ENCODE measurements at places on chromosomes 6 and 20.
A peak's percentile ranks its signal among the peaks of the same experiment; 100 is the strongest.

GRCh38 chr20:32536851-32537656 lies 48.1 kb downstream of the NOL4L start:
- peak; percentile 42 for DNase-seq

- DNase-seq = no peak
Observed at GRCh38 chr20:49886571-49887213, 28.6 kb downstream of the SPATA2 start.

GRCh38 chr6:67971812-67972211 lies 663.3 kb upstream of the ADGRB3 start:
- DNase-seq = no peak

DNA sequence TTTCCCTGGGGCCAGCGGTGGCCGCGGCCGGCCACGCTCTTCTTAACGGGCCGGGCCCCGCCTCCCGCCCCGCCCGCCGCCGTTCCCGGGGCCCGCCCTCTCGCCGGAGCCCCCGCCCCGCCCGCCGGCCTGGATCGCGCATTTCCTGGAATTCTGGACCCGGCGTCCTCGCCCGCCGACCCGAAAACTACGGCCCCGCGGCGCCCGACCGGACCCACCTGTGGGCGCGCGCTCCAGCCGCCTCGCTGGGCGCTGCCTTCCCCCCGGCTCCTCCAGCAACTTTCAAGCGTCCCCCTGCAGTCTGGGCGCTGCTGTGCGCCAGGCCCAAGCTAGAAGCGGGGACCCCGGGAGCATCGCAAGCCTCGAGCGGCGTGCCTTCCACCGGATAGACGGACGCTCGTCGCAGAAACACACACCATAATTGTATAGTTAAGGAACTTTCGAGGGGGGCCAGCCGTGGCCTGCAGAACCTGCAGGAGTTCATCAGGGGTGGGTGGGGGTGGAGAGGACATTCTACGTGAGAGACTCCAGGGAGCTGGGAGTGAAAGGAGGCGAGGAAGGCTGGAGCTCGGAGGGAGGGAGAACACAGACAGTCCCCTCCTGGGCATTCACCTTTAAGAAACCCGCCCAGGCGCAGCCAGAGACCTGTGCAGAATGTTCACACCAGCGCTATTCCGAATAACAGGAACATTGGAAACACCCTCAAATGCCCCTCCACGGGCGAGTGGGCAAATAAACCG lies at the start of gene ADA:
Gene ADA (minus strand): TSS at position 16 of the 740 bp plus-strand sequence. CDS start 92 bp downstream, outside the sequence.
- DNase-seq = peak; percentile 14

- peak; percentile 99 for DNase-seq
Observed at GRCh38 chr6:41182069-41183034, 18.6 kb downstream of the TREML2 start.

GRCh38 chr6:158772851-158773371 lies 46.3 kb downstream of the EZR start:
- DNase-seq = no peak

DNA sequence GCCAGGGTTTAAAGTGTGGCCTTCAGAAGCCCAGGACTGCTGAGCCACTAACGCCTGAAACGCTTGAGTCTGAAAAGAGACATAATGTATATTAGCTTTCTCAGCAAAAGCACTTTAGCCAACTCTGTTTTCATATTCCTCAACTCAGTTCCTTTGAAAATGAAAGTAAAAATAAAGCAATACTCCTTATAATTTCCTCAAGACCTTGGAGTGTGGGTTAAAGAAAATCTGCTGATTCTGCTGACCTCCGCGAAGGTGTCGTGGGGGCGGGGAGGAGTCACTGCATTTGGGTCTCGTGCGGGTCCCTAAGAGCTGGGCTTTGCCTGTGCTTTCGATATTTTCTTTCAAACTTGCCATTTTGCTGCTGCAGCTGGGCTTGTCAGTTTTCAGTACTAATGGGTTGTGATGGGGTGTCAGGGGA lies 142.2 kb upstream of the ARID1B start:
- no peak for DNase-seq

DNA sequence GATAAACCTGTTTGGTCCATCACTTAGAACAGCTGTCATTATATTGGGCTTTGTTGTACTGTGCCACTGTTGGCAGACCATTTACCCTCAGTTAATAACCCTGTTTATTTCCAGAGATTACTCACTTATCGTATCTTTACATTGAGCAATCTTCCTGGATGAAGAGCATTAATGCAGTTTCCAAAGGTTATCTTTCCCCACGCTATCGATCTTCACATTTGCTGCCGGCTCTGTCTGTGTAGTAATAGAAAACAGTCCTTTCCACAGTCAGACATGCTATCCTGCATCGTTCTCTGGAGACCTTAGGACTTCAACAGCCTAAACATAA lies 27.4 kb downstream of the GHRH start:
- no peak for DNase-seq

DNA sequence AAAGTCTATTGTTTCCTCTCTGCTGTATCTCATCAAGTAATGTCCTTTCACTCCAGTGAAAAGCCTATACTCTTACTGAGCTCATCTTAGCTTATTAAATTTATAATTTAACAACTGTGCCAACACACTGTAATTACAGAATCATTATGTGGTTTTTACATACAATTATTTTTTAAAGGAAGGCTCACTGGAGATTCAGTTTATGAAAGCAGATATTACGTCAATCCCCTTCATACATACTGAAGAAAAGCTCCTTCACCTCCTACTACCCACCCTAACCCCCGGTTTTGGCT lies 28.1 kb downstream of the ARHGAP18 start:
- DNase-seq = no peak

GRCh38 chr20:24138951-24139350 lies 150.4 kb upstream of the GGTLC1 start:
- DNase-seq = no peak

DNA sequence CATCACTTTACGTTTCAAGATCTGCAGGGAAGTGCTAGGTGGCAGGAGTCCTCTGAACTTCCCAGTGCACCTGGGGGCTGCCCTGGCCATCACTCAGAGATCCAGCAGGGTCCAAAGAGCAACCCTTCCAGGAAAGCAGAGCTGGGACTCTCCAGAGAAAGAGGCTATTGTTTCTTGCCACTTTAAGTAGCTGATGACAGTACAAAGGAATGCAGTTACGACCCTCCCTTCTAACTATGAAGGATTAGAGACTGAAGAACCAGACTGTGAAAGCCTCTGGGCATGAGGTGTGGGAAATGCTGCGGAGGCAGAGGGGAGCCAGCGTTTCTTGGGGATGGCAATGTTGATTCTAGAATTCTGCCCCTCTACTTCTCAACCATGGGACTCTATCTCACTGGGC lies 189.1 kb upstream of the SUPT3H start:
- DNase-seq = no peak

- DNase-seq = peak; percentile 18
Observed at GRCh38 chr20:1663917-1664316, 6.3 kb upstream of the SIRPG start.

DNA sequence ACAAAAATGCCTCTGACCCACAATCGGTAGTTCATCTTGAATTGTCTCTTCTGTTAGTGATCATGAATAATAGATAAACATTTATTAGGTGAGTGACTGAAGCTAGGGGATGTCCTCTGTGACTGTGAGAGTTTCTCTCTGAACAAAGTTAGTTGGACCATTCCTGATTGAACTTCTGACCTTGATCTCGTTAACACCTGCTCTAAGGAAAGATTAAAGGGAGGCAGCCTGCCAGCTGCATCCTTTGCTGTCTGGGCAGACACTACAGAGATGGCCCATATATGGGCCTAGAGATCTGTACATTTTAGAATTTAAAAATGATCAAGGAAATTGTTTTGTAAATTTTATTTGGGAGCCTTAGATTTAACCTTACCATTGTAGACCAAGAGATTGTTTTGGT lies 27.3 kb downstream of the MAPK14 start:
- no peak for DNase-seq

DNA sequence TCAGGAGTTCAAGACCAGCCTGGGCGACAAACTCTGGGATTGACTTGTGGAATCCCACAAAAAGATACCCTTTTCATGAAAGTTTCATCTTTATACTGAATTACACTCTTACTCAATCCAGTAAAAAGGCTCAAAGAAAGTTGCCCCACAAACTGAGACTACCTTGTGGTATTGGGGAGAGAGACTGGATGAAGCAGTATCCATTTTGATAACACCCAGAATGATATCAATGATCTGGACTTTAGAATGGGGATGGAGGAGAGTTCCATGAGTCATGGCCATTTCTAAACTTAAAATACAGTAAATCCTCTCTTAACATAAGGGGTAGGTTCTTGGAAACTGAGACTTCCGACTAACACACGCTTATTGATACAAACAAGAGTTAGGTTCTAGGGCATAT lies 4.7 kb downstream of the STAU1 start:
- no peak for DNase-seq

- DNase-seq = peak; percentile 64
Observed at GRCh38 chr20:19566226-19566945, 191.7 kb upstream of the RIN2 start.

DNA sequence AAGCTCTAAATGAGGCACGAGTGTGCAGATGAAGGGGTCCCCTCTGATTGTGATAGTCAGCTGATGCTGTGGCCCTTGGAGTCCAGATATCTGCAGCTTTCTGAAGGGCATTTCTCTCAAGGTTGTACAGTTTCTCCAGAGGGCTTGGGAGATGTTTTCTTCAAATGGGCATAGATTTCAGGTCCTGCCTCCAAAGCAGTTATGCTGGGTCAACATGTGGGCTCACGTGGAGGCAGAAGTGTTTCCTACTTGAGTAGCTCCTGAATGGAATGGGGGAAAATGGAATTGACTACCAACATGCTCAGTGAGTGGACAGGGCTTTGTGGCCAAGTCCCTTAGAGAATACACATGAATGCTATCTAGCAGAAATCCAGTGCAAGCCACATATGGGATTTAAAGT lies 360.7 kb downstream of the SAMD5 start:
- DNase-seq = no peak

DNA sequence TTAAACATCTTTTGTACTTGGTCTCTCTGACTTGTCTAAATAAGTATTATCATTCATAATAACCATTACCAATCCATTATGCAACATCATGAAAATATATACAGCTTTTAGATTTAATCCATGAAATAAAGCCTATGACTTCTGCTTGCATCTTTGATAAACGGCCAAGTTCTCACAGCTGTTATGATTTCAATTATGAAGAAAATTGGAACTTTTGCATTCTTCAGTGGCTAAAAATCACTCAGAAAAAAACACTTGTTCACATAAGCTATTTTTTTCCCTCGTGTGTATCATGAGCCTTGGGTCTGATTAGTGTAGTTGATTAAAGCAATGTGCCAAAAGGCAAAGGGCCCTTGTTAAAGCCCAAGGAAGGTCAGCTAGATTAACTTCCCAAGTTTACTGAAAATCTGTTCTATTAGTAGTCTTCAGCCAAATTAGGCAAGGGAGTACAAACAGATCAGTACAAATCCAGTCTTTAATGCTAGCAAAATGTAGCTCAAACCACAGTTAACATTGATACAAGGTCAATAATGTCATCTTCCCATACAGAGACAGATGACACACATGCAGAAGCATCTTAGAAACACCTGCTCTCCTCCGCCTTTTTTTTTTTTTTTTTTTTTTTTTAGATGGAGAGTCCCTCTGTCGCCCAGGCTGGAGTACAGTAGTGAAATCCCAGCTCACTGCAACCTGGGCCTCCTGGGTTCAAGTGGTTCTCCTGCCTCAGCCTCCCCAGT lies 69.9 kb downstream of the SGK1 start:
- DNase-seq = no peak

All from MV-4-11 (cell line).